ENCODE measurements at places on chromosomes 12 and 14.
A peak's percentile ranks its signal among the peaks of the same experiment; 100 is the strongest.

- H3K27me3 ChIP-seq = no peaks in the 10 kb centered on the region
- H3K36me3 ChIP-seq = no peaks in the 10 kb centered on the region
These were observed 11.9 kb downstream of the AKT1 start for GRCh38 chr14:104783484-104784217.

DNA sequence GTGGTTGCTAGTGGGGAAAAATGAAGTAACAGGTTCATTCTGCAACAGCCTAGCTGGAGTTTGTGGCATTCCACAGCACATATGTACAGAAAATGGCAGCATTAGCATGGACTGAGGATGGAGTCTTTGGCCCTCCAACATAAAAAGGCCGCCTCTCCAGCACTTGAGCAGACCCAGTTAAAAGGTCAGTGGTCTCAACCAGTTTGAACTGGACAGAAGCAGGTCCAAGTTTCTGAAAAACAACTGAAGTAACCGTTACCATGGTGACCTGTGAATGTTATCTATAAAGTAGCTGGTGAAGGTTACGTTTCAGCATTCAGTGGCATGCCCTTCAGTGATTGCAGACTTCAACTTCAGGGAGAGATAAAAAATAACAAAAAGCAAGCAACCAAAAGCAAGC, 34.1 kb upstream of the OR10AD1 start:
- no peaks in the 10 kb centered on the region for H3K27me3 ChIP-seq
- no peak overlapping the region for H3K4me3 ChIP-seq
- no peak for DNase-seq
- no peak overlapping the region for H3K27ac ChIP-seq

- peak; percentile 93 for DNase-seq
- peak overlapping the region; percentile 81 for H3K4me3 ChIP-seq
- peaks cover 16% of the 10 kb centered on the region for H3K27me3 ChIP-seq
- H3K4me1 ChIP-seq = peaks cover 24% of the 10 kb centered on the region
- no peak overlapping the region for H3K27ac ChIP-seq
These were observed 449 bp upstream of the LTBP2 start for GRCh38 chr14:74612350-74613021.

- H3K36me3 ChIP-seq = no peaks in the 10 kb centered on the region
- H3K4me3 ChIP-seq = peak overlapping the region; percentile 94
- H3K4me1 ChIP-seq = peaks cover 20% of the 10 kb centered on the region
- DNase-seq = no peak
- H3K27me3 ChIP-seq = no peaks in the 10 kb centered on the region
- H3K27ac ChIP-seq = peak overlapping the region; percentile 43
These were observed 633 bp downstream of the STX2 start for GRCh38 chr12:130838284-130838950.

- no peaks in the 10 kb centered on the region for H3K4me1 ChIP-seq
- no peak for DNase-seq
- no peak overlapping the region for H3K27ac ChIP-seq
- H3K36me3 ChIP-seq = peaks cover 3% of the 10 kb centered on the region
These were observed 99.2 kb downstream of the SNAPC1 start for GRCh38 chr14:61861320-61861865.

DNA sequence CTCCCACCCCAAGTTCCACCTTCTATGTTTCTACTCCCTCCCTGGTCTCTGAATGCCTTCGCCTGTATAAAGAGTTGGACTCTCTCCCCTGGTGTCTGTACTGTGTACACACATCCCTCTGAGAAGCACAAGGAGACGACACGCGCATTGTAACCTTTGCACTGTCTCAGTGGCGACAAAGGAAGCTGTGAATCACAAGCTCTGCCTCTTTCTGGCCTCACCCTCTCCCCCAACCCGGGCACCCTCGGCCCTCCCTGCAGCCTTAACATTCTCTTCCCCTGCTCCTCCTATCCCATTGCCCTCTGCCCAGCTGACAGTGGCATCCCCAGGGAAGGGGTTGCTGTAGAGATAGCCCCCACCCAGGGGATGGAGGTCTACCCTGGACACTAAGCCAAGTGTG, 2.5 kb upstream of the SMARCD1 start:
- peaks cover 16% of the 10 kb centered on the region for H3K4me1 ChIP-seq
- H3K36me3 ChIP-seq = peaks cover 2% of the 10 kb centered on the region
- peak overlapping the region; percentile 62 for H3K27ac ChIP-seq
- DNase-seq = no peak

DNA sequence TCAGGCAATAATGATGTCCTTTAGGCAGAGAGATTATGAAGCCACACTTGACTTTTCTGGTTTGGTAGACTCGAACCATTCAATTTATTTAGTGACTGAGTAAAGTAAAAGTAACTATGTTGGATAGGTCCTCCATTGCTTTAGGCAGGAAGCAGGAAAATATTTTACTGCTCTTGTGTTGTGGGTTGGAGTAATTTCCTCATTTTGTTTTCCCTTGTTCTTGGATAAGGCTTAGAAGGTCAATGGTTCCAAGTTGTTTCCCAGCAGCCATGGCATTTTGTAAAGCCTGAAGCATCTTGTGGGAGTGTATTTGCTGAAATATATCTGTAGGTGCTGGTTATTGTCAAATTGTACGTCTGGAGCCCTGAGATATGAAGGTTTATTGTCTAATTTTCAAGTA, 161.2 kb upstream of the SLC38A2 start:
- H3K27me3 ChIP-seq = no peaks in the 10 kb centered on the region
- DNase-seq = no peak
- H3K36me3 ChIP-seq = no peaks in the 10 kb centered on the region
- no peak overlapping the region for H3K4me3 ChIP-seq
- no peaks in the 10 kb centered on the region for H3K4me1 ChIP-seq

- no peak overlapping the region for H3K4me3 ChIP-seq
- no peak overlapping the region for H3K27ac ChIP-seq
- DNase-seq = no peak
- peaks cover 60% of the 10 kb centered on the region for H3K27me3 ChIP-seq
These were observed 290.9 kb downstream of the CACNA1C start for GRCh38 chr12:2343681-2344080.

DNA sequence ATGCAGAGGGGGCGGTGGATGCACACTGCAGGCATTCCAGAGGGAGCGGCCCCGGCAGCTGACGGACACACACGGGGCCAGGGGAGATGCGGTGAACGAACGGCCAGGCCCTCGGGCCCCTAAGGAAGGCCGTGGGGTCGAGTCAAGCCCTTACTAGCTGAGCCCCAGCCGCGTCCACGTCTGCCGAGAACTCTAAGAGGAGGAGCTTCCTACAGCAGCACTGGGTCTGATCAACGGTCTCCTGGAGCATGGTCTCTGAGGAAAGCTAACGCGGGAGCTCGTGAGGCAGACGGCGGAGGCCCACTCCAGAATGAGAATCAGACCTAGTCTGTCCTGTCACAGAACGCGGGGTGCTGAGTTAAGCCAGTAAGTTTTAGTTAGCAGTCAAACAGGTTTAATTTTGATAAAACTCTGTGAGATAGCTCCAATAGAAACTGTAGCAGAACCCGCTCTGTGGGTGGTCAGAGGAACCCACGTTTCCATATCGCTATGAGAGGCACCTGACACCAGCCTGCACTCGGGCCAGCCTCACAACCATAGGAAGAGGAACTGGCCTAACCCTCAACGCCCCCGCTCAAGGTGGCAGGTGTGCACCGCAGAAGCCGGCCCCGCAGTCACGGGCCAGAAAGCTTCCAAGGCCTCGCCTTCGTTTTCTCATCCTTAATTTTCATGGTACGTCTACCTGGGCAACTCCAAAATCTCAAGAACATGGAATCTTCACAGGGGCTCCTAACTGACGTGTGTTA, 55.5 kb downstream of the CDC42BPB start:
- H3K27me3 ChIP-seq = no peaks in the 10 kb centered on the region
- H3K4me1 ChIP-seq = no peaks in the 10 kb centered on the region
- no peak overlapping the region for H3K27ac ChIP-seq
- H3K36me3 ChIP-seq = no peaks in the 10 kb centered on the region

GRCh38 chr12:1881301-1881700, 37.2 kb downstream of the CACNA2D4 start:
- H3K27me3 ChIP-seq = peaks cover 37% of the 10 kb centered on the region
- no peak for DNase-seq
- no peak overlapping the region for H3K27ac ChIP-seq
- peaks cover 5% of the 10 kb centered on the region for H3K4me1 ChIP-seq
- no peaks in the 10 kb centered on the region for H3K36me3 ChIP-seq

DNA sequence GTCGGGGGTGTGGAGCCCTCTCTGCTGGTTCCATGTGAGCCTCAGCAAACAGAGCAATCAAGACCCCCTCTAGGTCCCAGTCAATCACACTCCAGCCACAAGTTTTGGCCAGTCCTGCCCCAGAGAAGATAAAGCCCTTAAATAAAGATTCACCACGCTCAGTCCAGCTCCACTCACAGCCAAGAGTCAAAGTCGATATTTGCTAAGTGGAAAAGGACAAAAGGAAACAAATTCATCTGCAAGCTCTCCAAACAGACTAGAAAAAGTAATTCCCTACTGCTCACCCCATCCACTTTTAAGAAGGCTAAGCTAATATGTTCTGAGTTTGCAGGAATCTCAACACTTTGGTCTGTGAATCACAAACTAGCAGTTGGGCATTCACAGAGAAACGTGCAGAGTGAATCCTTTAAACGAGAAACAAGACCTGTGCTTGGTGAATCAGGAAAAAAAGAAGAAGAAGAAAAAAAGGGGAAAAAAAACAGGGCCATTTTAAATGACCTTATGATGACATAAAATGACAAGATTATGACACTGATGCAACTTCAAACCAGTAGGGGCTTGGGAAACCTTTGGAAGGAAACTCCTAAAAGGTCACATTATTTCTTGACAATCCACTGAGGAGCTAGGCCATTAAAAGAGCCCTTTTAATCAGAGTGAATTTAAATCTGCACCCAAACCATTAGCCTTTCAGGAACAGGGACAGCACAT, 41.8 kb upstream of the FOXN3 start:
- H3K4me1 ChIP-seq = peaks cover 24% of the 10 kb centered on the region
- no peak overlapping the region for H3K4me3 ChIP-seq
- no peak for DNase-seq
- H3K36me3 ChIP-seq = peaks cover 3% of the 10 kb centered on the region

GRCh38 chr14:80387563-80387981, 176.3 kb upstream of the DIO2 start:
- H3K27ac ChIP-seq = no peak overlapping the region
- no peak for DNase-seq
- H3K36me3 ChIP-seq = no peaks in the 10 kb centered on the region
- no peaks in the 10 kb centered on the region for H3K4me1 ChIP-seq

- H3K4me1 ChIP-seq = no peaks in the 10 kb centered on the region
- DNase-seq = no peak
- peaks cover 33% of the 10 kb centered on the region for H3K27me3 ChIP-seq
- H3K4me3 ChIP-seq = no peak overlapping the region
- no peaks in the 10 kb centered on the region for H3K36me3 ChIP-seq
These were observed 11.5 kb downstream of the RIMBP2 start for GRCh38 chr12:130704606-130705005.

GRCh38 chr14:57317248-57317833, 48.6 kb downstream of the AP5M1 start:
- H3K27ac ChIP-seq = no peak overlapping the region
- H3K27me3 ChIP-seq = no peaks in the 10 kb centered on the region
- no peaks in the 10 kb centered on the region for H3K4me1 ChIP-seq
- no peak overlapping the region for H3K4me3 ChIP-seq

DNA sequence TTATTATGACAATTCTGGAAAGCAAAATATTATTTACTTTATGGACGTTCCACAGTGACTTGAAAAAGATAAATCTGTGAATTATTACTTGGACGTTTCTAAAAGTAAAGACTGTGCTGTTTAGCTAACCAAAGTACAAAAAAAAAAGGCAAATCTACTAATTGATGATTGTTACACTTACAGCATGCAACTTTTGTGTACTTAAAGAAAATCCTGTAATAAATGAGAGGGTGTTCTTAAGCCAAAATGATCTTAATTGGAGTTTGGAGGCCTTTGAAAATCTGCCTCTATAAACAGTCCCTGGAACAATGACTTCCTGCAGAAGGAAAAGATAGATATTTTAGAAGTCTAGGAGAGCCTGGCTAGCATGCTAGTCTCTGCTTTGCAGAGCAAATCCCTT, 434.0 kb upstream of the SYT1 start:
- no peak for DNase-seq
- no peak overlapping the region for H3K4me3 ChIP-seq
- no peaks in the 10 kb centered on the region for H3K4me1 ChIP-seq
- H3K36me3 ChIP-seq = no peaks in the 10 kb centered on the region
- no peak overlapping the region for H3K27ac ChIP-seq

Data from T-helper 17 cell (primary cell).